Hematopoietic multipotent progenitor cell treated with erythropoietin and hydrocortisone succinate and interleukin-3 and kit ligand, for 17 days (in vitro differentiated cells): ENCODE measurements at places on chromosomes 11 and 22.

DNA sequence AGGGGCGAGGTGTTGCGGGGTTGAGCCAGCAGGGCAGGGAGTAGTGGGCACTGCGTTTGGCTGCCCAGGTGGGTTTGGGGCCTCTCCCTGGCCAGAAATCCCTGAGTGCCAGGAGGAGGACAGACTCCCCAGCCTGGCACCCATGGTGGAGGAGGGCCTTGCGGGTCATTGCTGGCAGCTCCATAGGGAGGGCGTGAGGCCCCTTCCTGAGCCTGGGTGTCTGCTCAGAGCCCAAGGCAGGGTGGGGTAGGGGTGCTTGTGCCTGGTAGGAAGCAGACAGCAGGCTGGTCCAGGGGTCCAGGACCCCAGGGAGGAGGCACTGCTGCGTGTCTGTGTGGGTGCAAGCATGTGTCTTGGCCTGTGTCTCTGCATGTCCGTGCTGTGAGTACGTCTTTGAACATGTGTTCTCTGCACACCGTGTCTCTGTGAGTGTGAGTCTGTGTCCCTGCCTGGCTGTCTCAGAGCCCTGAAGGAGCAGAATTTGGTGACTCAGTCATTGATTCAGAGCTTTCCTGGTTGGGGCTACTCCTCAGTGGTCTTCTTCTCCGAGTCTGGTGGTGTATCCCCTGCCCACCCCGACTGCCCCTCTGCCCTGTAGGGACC lies 3.9 kb downstream of the TSPAN4 start:
- no peak for DNase-seq

- DNase-seq: no peak
Measured at GRCh38 chr22:32862083-32862482, 60.6 kb downstream of the TIMP3 start.

DNA sequence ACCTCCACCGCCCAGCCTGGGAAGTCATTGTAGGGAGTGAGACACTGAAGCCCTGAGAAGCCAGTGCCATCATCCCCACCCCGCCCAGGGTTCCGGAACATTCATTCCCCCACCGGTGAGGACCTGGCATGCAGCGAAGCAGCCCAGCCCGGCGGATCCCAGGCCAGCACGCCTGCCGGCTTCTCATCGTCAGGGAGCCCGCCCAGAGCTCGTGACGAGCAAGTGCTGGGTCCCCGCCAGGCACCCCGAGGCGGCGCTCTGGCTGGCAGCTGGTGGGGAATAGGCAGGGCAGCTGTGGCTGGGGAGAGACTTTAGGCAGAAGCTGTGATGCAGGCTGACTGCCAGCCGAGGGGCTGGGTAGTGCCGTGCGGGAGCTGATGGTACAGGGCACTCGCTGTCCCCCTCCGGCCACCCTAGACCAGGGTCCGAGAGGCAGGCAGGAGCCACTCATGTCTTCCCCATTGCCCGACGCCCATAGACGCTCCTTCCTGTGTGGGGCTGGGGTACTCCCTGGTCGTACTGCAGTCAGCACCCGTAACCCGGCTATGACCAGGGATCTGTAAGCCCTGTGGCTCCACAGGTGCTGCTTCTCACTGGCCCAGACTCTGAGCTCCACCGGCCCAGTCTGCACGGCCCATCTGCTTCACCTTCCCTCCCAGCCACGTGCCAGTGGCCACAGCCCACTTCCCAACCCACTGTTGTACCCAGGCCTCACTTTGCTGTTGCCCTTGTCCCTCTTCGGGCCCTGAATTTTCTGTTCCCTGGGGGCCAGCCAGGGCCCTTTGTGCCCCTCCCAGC lies 24.5 kb upstream of the CABP7 start:
- DNase-seq: no peak

- no peak for DNase-seq
Measured at GRCh38 chr11:72583177-72583553, 91.1 kb downstream of the PDE2A start.

GRCh38 chr22:41513391-41513790 lies 30.9 kb downstream of the POLR3H start:
- DNase-seq: no peak

DNA sequence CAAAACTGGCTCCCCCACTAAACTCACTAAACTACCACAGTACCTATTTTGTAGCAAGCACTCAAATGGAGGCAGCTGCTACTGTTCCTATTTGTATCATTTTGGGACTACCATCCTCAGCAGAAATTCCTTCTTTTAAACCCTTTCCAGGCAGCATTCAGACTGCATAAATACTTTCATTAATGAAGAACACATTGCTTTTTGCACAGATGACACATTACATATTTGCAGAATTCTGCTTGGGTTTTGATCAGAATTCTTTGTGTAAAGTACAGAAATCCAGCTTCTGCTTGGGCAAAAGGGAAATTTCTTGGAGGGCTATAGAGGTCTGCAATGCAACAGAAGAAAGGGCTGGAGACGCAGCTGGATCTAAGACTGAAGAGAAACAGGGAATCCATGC lies 24.2 kb downstream of the RBX1 start:
- no peak for DNase-seq

DNA sequence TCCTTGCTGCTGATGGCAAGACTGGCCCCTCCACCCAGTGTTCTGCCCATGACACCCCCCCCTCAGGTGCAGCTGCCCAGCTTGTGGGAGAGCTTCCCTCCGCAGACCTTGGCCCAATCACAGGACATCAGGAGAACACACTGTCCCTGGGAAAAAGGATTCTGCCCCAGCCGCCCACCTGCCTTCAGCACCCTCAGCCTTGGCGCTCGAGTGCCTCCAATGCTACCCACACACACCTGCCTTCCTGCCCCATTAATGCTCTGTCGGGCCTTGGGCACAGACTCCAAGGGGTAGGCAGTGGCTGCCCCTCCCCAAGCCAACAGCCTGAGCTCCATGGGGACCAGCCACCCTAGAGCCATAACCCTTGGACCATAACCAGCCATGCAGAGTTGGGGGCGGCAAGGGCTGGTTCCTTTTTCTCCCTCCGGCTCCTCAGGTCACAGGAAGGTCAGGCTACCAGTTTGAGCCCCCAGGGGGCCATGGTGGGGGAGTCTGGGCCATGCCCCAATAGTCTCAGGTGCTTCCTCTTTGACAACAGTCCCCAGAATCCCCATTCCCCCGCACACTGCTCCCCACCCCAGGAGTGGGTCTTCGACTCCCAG lies 1.3 kb upstream of the ZNF70 start:
- no peak for DNase-seq

DNA sequence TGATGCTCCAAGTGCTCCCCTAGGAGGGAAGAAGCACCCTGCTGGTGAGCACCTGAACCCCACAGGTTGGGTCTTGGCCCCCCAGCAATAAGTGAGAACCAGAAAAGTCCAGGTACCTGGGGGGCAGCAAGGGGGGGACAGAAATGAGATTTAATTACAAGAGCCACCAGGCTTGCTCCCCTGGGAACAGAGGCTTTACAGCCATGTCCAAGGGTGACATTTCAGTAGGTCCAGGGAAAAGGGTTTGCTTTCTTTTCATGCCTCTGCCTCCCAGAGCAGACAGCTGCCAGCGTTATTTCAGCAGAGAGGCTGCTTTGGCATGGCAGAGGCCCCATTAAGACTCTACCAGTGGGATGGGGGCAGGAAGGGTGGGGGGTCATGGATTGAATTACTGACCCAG lies 437.7 kb downstream of the BUD13 start:
- DNase-seq: no peak

DNA sequence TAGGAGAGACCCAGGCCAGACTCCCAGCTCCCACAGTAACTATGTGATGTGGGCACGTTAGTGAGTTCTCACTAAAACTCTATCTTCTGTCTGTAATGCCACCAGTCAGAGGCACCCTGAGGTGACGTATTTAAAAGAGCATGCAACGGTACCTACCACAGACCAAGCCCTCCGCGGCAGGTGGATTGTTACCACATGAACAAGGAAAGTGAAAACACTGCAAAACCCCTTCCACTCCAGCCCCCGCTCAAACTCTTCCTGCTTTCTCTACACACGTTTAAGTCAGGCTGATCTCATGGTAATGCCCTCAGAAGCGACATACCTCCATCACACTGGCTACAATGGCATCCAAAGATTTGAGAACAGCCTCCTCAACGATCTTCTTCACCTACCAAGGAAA lies 36.7 kb downstream of the SERPIND1 start:
- no peak for DNase-seq

DNA sequence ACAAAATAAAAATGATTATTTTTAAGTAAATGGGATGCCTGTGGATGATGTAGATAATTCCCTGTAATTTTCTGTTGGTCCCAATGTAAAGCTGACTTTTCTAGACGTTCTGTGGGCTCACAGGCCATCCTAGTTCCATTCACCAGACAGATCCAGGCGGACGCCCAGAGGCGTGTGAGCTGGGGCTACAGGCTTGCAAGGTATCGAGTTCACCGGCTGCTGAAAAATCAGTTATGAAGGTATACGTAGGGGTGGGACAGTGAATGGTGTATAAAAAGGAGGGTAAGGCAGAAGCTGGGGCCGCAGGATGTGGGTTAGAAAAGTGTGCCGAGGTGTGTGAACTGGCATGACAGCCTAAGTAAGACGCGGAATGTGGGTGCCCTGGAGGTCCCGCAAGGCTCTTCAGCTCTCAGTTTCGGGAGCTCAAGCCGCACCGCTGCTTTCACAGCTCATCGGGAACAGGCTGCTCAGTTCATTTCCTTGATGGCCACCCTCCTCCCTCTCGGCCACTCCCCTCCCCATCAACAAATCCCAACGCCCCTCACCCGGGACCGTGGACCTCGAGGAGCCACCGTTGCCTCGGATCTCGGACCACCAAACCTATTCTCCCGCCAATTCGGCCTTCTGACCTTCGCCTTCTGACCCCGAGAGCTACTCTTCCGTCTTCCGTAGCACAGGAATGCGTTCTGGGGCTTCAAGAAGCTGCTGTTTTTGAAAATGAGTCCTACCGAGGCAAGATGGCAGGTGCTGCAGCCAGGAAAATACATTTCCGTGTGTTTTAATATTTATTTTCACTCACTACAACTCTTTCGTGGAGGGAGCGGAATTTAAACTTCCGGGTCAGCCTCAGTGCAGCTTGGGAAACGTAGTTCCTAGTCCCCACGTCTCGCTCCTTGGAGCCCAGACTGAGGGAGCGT lies at the start of gene XNDC1N:
TSS of gene XNDC1N (minus strand) at position 775 of the 917 bp plus-strand sequence. CDS start 5,241 bp downstream, outside the sequence.
- DNase-seq: no peak
